ENCODE measurements at places on chromosomes 11 and 22.

DNA sequence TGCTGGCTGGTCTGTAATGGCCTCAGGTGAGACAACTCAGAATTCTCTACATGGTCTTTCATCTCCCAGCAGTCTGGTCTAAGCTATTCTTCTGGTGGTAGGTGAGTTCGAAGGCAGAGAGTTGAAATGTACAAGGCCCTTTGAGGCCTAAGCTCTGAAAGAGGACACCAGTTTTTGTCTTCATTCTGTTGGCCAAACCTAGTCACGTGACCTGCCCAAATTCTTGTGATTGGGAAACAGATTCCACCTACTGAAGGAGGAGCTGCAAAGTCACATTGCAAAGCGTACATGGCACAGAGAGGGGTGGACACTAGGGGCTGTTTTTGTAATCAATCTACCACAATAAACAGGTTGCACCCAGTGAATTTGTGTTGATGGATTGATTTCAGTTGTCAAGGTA is 193.5 kb downstream of the NAV2 start:
- no peak for DNase-seq

- no peak for DNase-seq
Measured at GRCh38 chr11:70876685-70877084, 375.7 kb downstream of the SHANK2 start.

DNA sequence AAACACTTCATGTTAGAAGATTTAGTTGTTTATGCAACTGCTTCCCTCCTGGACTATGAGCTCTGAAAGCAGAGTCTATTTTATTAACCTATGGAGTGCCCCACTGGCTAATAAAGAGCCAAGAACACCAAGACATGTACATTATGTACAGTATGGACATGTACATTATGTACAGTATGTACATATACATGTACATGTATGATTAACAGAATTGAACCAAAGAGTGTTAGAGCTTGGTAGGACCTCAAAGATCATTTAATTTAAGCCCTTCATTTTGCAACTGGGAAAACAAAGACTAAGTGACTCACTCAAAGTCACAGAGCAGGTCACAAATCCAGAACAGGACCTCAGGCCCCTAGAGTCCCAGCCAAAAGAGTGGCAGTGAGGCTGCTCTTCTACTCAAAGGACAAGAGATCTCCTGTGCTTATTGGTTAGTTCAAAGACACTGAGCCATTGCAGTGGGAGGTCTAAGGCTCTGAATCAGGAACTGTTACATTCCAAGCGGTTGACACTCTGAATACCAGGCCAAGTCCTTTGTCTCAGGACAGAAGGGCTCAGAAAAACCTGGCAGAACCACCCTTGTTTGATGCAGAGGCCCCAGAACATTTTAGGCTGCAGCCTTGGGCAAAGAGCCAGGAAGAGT is 103.8 kb downstream of the FAM168A start:
- DNase-seq = no peak

- no peak for DNase-seq
Measured at GRCh38 chr22:33779243-33779642, 141.0 kb downstream of the LARGE1 start.

GRCh38 chr11:105942921-105943320 is 79.1 kb downstream of the MSANTD4 start:
- no peak for DNase-seq

DNA sequence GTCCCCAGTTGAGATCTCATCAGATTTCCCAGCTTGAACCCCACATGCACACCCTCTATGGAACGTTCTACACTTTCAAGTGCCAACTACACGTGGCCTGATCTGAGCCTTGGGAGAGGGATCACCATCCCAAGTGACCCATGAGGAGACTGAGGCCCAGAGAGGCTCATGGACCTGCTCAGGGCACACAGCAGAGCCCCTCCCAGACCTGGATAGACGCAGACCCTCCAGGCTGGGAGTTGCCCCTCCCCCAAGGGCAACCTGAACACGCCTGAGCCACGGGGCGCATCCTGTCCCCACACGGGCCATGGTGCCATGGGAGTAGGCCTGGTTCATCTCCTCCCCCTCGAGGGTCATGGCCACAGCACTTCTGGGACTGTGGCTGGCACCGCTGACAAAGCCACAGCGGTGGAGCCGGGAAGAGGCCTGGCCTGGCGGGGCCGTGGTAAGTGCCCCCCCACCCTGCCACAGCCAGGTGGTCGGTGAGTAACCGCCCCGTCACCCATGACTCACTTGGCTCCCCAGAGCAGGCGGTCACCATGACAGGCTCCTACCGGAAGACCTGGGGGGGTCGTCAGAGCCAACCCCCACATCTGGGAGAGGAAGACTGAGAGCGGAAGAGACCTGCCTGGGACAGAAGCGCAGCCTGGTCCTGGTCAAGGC is 8.1 kb downstream of the WNT7B start:
- DNase-seq = no peak

GRCh38 chr11:70334351-70334995 is 63.9 kb upstream of the CTTN start:
- DNase-seq = no peak

DNA sequence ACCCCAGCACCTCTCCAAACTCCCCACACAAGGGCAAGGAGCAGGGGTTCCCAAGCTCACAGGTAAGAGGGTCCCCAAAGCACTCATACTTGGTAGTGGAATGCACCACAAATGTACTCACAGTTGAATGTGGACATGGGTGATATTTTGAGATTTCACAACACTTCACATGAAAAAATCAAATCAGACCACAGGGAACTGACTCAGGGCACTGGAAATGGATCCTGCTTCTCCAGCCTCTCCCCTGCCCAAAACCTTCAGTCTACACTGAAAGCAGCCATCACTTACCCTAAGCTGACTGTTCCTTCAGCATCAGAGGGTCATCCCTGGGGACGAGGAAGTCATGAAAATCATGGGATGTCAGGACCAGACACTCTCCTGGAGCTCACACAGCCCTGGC is 40.2 kb downstream of the SCGB1A1 start:
- no peak for DNase-seq

GRCh38 chr22:19610518-19611253 is 86.5 kb upstream of the CLDN5 start:
- no peak for DNase-seq

- DNase-seq = no peak
Measured at GRCh38 chr22:25437414-25438160, 126.9 kb upstream of the GRK3 start.

DNA sequence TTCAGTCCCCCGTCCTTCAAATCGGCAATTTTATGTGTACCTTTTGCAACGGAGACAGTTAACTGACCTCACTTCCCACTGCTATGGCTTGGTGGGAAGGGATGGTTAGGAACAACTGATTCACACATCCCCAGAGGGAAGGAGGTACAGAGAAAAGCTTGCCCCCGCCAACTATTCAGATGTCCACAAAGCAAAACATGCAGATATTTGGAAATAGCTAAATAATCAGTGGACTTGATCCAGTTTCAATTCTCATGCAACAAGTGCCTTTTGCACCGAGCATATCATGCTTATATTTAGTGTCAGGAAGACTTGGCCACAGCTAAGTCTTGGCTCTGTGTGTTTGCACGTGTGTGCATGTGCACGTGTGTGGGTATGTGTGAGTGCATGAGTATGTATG is 144.6 kb downstream of the SNX19 start:
- DNase-seq = no peak

Data from stimulated activated CD8-positive, alpha-beta memory T cell treated with anti-CD3 and anti-CD28 coated beads, Interleukin-4, amount 100 ng/mL, for 1 hour (primary cell).